ENCODE measurements at places on chromosomes 4 and X.

GRCh38 chr4:176981551-176981950, 188.8 kb upstream of the VEGFC start:
- no peaks in the 10 kb centered on the region for H3K4me1 ChIP-seq
- no peak overlapping the region for H3K4me3 ChIP-seq
- no peak for DNase-seq
- no peaks in the 10 kb centered on the region for H3K27me3 ChIP-seq
- no peaks in the 10 kb centered on the region for H3K36me3 ChIP-seq
- no peak overlapping the region for H3K27ac ChIP-seq

DNA sequence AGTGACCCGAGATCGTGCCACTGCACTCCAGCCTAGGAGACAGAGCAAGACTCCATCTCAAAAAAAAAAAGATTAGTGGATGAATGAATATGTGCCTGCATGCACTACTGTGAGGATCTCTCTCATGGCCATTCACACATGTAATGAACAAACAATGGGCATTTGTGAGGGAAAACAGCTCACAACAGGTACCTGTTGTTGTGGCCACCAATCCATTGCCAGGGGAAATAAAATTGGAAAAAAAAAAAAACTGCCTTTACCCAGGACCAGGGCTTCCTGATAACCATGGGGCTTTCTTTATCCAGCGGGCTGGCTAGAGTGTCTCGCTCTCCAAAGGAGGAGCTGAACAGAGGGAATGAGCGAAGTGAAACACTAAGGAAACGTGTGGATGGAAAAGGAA, 7.4 kb downstream of the SCD5 start:
- H3K27ac ChIP-seq, result no peak overlapping the region
- H3K4me3 ChIP-seq, result no peak overlapping the region
- H3K36me3 ChIP-seq, result no peaks in the 10 kb centered on the region
- no peak for DNase-seq
- H3K4me1 ChIP-seq, result peaks cover 49% of the 10 kb centered on the region
- H3K27me3 ChIP-seq, result peaks cover 98% of the 10 kb centered on the region

GRCh38 chrX:31240982-31241381, 169.1 kb upstream of the FTHL17 start:
- DNase-seq, result no peak
- H3K36me3 ChIP-seq, result no peaks in the 10 kb centered on the region
- H3K4me1 ChIP-seq, result peaks cover 7% of the 10 kb centered on the region
- H3K27ac ChIP-seq, result no peak overlapping the region

GRCh38 chrX:79096145-79096556, 48.3 kb upstream of the GPR174 start:
- no peaks in the 10 kb centered on the region for H3K4me1 ChIP-seq
- no peak for DNase-seq
- no peak overlapping the region for H3K4me3 ChIP-seq
- H3K27ac ChIP-seq, result no peak overlapping the region
- H3K36me3 ChIP-seq, result no peaks in the 10 kb centered on the region
- H3K27me3 ChIP-seq, result no peaks in the 10 kb centered on the region

- H3K4me3 ChIP-seq, result no peak overlapping the region
- no peaks in the 10 kb centered on the region for H3K27me3 ChIP-seq
- no peaks in the 10 kb centered on the region for H3K36me3 ChIP-seq
- peaks cover 12% of the 10 kb centered on the region for H3K4me1 ChIP-seq
- DNase-seq, result peak; percentile 56
These were observed 39.3 kb downstream of the AFM start for GRCh38 chr4:73520821-73521220.

- H3K27me3 ChIP-seq, result no peaks in the 10 kb centered on the region
- H3K36me3 ChIP-seq, result no peaks in the 10 kb centered on the region
- no peak overlapping the region for H3K27ac ChIP-seq
- no peak overlapping the region for H3K4me3 ChIP-seq
- H3K4me1 ChIP-seq, result no peaks in the 10 kb centered on the region
- DNase-seq, result no peak
These were observed 356.0 kb downstream of the ADAM29 start for GRCh38 chr4:175273995-175274753.

DNA sequence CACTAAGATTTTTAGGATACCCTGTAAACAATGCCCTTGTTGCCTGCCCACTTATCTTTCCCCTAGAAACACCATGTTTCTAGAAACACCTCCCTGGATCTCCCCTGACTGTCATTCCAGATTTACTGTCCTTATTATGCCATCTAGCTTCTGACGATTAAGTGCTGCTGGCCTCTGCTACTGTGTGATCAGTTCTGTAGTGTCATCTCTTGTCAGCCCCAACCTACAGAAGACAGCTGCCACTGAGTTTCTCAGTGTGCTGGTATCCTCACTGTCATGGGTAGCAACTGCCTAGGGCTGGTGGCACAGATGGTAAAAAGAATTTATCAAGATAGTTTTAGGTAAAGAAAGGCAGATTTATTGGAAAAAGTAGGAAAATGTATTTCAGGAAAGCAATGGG, 68.7 kb upstream of the WWC2 start:
- H3K27ac ChIP-seq, result no peak overlapping the region
- no peaks in the 10 kb centered on the region for H3K4me1 ChIP-seq
- no peak for DNase-seq
- H3K36me3 ChIP-seq, result no peaks in the 10 kb centered on the region

DNA sequence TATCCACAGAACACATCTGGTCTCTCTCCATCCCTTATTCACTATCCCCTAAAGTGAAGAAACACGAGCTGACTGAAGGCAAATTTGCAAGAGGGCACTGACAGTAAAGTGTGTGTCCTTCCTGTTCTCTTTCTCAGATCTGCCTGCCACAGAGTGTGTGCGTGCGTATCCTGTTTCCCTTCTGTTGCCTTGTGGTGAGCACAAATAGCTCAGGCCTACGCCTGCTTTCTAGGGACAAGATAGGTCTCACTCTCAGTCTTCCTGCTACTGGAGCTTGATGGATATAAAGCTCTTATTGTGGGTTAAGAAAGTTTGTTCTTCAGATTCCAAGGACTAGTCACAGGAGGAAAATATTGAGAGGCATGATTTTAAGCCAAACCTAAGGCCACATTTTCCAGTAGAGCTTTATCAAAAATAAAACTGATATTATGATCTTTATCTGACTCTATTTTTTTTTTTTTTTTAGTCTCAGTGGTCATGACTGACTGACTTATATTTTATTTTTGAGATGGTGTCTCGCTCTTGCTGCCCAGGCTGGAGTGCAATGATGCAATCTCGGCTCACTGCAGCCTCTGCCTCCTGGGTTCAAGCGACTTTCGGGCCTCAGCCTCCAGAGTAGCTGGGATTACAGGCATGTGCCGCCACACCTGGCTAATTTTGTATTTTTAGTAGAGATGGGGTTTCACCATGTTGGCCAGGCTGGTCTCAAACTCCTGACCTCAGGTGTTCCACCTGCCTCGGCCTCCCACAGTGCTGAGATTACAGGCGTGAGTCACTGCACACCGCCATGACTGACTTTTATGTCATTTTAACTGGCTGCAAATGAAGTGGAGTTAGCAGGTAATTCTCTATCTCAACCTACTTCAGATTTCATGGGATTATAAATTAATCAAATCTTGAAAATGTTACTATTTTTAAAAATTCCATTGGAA, 140.3 kb upstream of the SH3RF1 start:
- DNase-seq, result peak; percentile 32
- H3K36me3 ChIP-seq, result no peaks in the 10 kb centered on the region
- H3K4me3 ChIP-seq, result no peak overlapping the region
- no peak overlapping the region for H3K27ac ChIP-seq
- no peaks in the 10 kb centered on the region for H3K4me1 ChIP-seq
- no peaks in the 10 kb centered on the region for H3K27me3 ChIP-seq

GRCh38 chrX:139538907-139539790, 8.6 kb downstream of the F9 start:
- H3K36me3 ChIP-seq, result no peaks in the 10 kb centered on the region
- H3K27me3 ChIP-seq, result no peaks in the 10 kb centered on the region
- no peak for DNase-seq
- H3K4me3 ChIP-seq, result no peak overlapping the region
- no peaks in the 10 kb centered on the region for H3K4me1 ChIP-seq

DNA sequence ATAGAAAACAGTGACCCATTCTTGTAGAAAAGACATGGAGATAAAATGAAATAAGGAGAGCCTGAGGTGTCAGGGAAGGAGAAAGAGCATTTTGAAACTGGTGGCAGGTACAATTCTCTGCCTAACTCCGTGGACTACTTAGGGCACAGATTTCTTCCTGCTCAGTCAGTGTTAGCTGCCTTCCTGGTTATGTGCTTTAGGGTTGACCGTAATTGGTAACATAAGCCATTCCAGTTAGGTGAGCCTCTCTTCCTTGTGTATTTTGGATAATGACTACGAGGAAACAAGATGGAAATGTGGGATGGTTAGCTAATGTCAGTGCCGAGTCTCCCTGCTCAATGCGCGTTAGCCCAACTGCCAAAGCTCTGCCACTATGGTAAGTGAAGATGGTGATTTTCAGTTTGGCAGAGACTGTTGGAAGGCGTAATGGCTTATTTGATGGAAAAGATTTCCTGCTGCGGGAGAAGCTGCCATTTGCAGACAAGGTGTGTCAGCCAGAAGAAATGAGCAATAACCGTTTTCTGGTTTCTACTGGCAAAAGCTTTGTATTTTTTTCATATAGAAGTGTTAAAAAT, 174.1 kb downstream of the CBR4 start:
- H3K27ac ChIP-seq, result no peak overlapping the region
- no peaks in the 10 kb centered on the region for H3K27me3 ChIP-seq
- no peak for DNase-seq
- H3K36me3 ChIP-seq, result peaks cover 5% of the 10 kb centered on the region

DNA sequence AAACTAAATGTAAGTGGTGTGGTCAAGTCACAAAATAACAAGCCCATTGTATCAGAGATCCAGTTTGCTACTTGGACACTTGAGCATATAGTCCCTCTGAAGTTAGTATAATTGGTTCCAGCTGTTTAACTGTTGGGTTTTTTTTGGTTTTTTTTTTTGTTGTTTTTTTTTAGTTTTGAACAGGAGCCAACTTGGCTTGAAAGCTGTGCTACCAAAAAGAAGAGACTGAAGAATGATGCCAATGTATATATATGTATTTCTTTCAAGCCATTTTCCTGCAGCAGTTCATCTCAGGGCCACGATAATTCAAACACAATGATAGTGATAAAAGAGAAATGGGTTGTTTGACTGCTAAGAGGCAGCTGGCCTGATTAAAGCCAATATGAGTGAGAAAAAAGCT, 138.3 kb downstream of the PCDH18 start:
- H3K4me3 ChIP-seq, result no peak overlapping the region
- no peaks in the 10 kb centered on the region for H3K4me1 ChIP-seq
- H3K27me3 ChIP-seq, result no peaks in the 10 kb centered on the region
- DNase-seq, result no peak
- H3K36me3 ChIP-seq, result no peaks in the 10 kb centered on the region

- no peaks in the 10 kb centered on the region for H3K27me3 ChIP-seq
- no peak overlapping the region for H3K4me3 ChIP-seq
- H3K27ac ChIP-seq, result no peak overlapping the region
- no peaks in the 10 kb centered on the region for H3K36me3 ChIP-seq
- peaks cover 16% of the 10 kb centered on the region for H3K4me1 ChIP-seq
These were observed 24.7 kb downstream of the APBB2 start for GRCh38 chr4:41189666-41190065.

- H3K4me1 ChIP-seq, result peaks cover 15% of the 10 kb centered on the region
- peak overlapping the region; percentile 25 for H3K27ac ChIP-seq
- no peaks in the 10 kb centered on the region for H3K36me3 ChIP-seq
These were observed 12.6 kb upstream of the SUPT20HL1 start for GRCh38 chrX:24347881-24348280.

DNA sequence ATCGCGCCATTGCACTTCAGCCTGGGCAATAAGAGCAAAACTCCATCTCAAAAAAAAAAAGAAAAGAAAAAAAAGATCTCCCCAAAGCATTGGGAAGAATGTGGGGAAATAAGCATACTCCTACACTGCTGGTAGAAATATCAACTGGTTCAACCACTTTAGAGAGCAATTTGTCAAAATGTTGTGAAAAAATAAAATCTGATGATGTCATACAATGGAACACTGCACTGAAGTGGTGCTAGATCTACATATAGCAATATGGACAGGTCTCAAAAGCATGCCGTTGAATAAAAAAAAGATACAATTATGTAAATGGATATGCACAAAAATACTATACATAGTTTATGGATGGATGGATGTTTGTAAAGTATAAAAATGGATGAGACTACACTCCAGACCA, 18.3 kb upstream of the HUWE1 start:
- no peak overlapping the region for H3K27ac ChIP-seq
- H3K36me3 ChIP-seq, result no peaks in the 10 kb centered on the region
- no peaks in the 10 kb centered on the region for H3K27me3 ChIP-seq
- H3K4me3 ChIP-seq, result no peak overlapping the region

- H3K4me3 ChIP-seq, result no peak overlapping the region
- DNase-seq, result no peak
- H3K27me3 ChIP-seq, result no peaks in the 10 kb centered on the region
- H3K4me1 ChIP-seq, result no peaks in the 10 kb centered on the region
These were observed 1974.7 kb downstream of the ARAP2 start for GRCh38 chr4:34269613-34270012.

GRCh38 chr4:65399084-65399483, 271.2 kb downstream of the EPHA5 start:
- no peaks in the 10 kb centered on the region for H3K4me1 ChIP-seq
- H3K27me3 ChIP-seq, result no peaks in the 10 kb centered on the region
- no peak overlapping the region for H3K4me3 ChIP-seq
- H3K36me3 ChIP-seq, result no peaks in the 10 kb centered on the region
- DNase-seq, result no peak

DNA sequence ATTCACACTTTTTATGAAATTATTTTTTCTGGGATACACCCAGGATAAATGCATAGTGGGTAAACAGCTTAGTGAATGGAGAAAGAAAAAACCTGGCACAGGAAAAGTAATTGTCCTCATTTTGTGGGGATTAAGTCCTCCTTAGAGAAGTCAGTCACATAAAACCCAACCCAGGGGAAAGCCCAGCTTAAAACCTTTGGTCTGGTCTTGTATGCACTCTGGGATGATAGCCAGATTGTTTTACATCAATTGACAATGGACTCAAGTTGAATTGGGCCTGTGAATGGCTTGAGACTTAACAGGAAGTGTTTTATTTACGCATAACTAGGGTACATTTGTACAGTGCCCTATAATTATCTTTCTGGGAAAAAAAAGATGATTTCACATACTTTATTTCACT, 561.3 kb upstream of the GRIA3 start:
- H3K27me3 ChIP-seq, result no peaks in the 10 kb centered on the region
- no peaks in the 10 kb centered on the region for H3K4me1 ChIP-seq
- H3K4me3 ChIP-seq, result no peak overlapping the region
- H3K27ac ChIP-seq, result no peak overlapping the region

DNA sequence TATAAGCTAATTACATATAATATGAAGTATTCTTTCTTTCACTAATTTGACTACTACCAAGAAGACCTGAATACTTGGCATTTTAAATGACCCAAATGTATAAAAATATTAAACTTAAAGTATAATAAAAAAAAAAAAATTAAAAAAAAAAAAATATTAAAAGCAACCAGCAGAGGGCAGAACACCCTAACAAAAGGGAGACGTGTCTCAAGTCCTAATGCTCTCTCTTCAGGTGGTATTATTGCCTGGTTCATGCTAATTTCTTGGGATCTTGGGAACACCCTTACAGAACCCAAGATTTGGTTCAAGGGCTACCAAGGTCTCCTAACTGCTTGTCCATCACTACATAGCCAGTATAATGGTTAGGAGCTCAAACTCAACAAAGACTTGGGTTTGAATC, 754.8 kb downstream of the RAB28 start:
- H3K4me1 ChIP-seq, result no peaks in the 10 kb centered on the region
- H3K27me3 ChIP-seq, result no peaks in the 10 kb centered on the region
- no peak overlapping the region for H3K27ac ChIP-seq
- DNase-seq, result peak; percentile 25

Data from neural progenitor cell (in vitro differentiated cells).